Lung microvascular endothelial cell (primary cell): ENCODE measurements at places on chromosomes 1 and 21.

- DNase-seq = no peak
Measured at GRCh38 chr1:226215239-226215638, 8.2 kb upstream of the MIXL1 start.

DNA sequence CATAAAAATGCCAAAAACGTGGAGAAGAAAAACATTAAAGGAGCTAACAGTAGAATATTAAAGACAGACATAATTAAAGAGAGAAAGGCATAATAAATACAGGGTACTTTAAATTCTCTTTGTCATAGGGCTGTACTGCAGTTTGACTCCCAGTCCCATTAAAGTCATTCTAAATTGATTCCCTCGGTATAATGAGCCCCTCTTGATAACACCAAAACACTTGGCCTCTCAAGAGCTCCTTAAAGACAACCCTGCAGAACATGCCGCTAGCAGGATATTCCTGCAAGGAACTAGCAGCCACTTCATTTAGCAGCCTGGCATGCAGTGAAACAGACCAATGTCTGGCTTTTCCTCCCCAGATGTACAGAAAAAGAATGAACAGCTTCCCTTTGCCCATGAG, 273.8 kb upstream of the ESRRG start:
- no peak for DNase-seq

- no peak for DNase-seq
Measured at GRCh38 chr1:97904534-97904933, 16.3 kb downstream of the DPYD start.

DNA sequence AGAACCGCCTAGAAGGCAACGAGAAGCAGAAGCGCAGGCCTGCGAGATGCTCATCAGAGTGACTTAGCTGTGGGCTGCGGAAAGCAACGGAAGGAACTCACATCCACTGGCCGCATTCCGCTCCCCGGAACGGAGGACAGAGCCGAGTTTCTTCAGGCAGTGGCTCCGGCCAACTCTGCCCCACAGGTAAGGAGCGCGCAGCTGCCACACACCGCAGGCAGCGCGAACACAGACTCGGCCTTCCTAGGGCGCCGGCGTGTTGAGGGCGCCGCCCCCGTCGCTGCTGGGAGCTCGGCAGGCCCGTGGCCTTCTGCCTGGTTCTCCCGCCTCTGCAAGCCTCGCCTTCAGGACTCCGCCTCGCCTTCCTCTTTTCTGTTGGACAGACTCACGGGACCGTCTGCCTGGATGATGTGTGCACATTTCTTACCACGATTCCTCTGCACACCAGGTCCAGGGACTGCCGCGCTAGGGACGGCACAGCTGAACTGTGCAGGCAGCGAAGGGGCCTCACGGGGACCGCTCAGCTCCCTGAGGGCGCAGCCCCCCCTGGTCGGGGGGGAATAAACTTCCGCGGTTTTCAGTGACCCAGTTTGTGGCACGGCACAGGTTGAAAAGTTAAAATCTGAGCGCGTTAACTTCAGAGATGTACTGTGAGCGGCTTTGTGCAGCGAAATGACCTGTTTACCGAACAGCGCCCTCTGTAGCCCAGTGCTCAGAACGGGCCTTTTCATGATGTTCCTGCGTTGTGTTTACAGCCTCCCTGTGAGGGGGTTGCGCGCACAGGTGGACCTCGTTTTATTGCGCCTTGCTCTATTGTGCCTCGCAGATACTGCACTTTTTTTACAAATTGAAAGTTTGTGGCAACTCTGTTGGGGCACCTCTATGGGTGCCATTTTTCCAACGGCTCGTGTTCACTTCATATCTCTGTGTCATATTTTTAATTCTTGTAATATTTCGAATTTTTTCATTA, 15.8 kb downstream of the TCP10L start:
- DNase-seq = peak; percentile 92

- no peak for DNase-seq
Measured at GRCh38 chr1:112704391-112704933, 2.5 kb downstream of the RHOC start.

DNA sequence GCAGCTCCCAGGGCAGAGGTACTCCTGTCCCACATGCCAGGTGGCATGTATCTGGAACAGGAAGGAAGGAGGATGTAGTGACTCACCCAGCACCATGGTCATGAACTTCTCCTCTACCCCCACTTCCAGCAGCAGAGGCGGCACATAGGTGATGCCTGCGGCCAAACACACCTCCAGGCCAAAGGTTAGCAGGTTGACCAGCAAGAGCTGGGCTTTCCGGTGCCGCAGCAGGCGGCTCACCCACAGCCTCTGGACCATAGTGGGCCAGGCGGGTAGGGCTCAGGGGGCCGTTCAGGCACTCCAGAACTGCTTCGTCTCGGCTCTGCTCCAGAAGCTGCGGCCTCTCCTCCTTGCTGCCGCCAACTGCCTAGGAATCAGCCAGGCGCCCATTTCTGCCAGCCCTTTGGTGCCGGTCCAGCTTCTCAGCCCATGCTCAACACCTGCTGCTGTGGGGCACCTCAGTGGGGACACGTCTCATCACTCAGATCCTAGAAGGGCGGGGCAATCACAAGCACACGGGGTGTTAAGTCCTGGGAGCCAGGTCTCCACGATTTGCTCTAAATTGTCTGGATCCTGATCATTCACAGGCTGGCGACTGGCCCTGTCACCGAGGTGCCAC, 15.8 kb downstream of the SLC45A3 start:
- peak; percentile 62 for DNase-seq

DNA sequence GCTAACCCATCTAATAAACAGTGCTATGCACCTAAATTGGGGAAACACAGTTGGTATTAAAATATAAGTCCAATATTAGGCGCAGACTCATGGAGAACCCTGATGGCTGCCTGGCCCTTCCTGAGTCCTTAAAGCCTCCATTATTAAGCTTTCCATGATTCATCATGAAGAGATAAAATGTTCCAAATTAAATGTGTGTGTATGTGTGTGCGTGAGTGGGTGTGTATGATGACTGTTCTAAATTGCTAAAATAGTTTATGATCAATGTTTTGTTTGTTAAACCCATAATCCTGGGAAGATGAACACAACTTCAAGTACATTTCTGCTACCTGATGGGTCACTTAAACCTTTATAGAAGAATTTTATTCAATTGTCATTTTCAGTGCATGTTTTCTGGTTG, 6.3 kb upstream of the RBBP5 start:
- DNase-seq = no peak

- DNase-seq = no peak
Measured at GRCh38 chr1:236301080-236301957, 19.6 kb upstream of the ERO1B start.

GRCh38 chr1:166588741-166589140, 250.5 kb upstream of the POGK start:
- DNase-seq = no peak

GRCh38 chr1:30840904-30841598, 67.5 kb downstream of the SDC3 start:
- DNase-seq = peak; percentile 71

DNA sequence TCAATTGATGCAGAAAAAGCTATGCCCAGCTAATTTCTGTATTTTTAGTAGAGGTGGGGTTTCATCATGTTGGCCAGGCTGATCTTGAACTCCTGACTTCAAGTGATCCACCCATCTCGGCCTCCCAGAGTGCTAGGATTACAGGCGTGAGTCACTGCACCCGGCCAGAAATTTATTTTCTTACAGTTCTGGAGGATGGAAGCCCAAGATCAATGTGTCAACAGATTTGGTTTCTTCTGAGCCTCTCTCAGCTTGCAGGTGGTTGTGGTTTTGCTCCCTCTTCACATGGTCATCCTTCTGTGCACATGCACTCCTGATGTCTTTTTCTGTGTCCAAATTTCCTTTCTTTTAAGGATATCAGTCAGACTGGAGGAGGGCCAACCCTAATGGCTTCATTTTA, 35.6 kb downstream of the SHCBP1L start:
- DNase-seq = no peak

GRCh38 chr1:180519846-180520245, 17.5 kb upstream of the ACBD6 start:
- peak; percentile 77 for DNase-seq

GRCh38 chr1:239197871-239198270, 188.5 kb upstream of the CHRM3 start:
- DNase-seq = no peak

DNA sequence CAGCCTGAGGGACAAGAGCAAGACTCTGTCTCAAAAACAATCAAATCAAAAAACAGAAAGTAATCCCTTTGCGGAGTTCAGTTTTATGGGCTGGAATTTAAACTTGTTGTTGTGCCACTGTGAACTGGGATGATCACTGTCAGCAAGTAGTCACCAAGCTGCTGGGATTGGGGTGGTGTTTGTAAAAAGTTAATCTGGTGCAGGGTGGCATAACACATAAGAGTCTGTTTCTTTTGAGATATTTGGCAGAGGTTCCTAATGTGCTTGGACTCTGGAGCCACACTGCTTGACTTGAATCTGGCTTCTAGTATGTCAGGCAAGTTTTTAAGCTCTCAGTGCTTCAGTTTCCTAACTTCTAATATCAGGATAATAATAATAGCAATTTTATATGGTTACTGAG, 6.6 kb downstream of the CLIC4 start:
- no peak for DNase-seq

DNA sequence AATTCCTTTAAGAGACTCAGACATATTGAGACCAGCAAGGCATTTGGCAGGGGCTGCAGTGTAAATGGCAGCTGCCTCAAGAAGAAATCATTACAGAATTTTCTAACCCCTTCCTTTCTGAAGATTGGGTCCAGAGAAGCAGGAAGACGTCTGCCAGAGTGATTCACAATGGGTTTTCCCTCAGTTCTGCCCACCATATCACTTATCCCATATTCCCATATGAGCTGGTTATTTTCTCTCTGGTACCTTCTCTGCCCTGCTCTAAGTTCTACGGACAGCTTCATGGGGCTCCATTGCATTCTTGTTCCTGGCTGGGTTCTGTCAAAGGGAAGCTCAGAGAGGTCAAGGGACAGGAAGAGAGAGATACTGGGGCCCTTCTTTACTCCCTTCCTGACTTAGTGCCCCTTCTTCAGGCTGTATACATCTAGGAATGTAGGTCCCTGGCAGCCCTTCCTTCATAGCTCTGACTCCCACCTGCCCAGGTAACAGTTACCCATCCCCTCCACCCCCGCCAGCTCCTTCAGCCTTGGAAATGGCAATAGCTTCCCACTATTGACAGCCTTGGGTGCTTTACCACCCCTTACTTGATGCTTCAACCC, 420.6 kb upstream of the DAB1 start:
- no peak for DNase-seq

- DNase-seq = peak; percentile 54
Measured at GRCh38 chr1:21594935-21595897, 73.9 kb downstream of the RAP1GAP start.

- no peak for DNase-seq
Measured at GRCh38 chr21:26100573-26100972, 70.0 kb downstream of the APP start.

DNA sequence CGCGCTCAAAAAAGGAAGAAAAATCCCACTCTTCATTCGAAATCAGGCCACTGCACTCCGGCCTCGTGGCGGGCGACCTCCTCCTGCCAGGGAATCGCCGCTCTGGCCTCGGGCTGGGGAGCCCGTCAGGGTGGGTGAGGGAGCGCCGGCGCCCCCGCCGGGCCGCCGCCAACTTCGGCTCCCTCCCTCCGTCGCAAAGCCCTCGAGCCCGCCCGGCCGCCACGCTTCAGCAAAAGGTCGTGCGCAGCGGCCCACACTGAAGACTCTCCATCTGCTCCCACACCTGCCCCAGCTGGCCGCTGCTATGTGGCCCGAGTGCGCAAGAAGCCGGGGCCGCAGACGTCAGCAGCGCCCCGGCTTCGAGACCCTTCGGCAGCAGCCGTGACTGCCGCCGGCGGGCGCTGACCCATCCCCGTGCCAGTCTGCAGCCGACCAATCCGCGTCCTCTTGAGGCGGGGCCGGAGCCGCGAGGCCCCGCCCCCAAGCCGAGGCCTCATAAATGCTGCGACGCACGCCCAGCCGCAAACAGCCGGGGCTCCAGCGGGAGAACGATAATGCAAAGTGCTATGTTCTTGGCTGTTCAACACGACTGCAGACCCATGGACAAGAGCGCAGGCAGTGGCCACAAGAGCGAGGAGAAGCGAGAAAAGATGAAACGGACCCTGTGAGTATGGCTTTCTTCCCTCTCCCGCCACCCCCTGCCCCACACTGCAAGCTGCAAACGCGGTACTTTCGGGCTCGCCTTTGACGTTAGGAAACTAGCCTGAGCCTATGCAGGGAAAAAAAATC, at the start of gene RGS2:
TSS of gene RGS2 (plus strand) at position 522 of the 789 bp plus-strand sequence. CDS start at position 555, 33 bp downstream.
- DNase-seq = peak; percentile 95

GRCh38 chr1:228158151-228159007, 7.2 kb upstream of the IBA57 start:
- no peak for DNase-seq

GRCh38 chr1:182955596-182956588, 2.9 kb upstream of the SHCBP1L start:
- peak; percentile 62 for DNase-seq

GRCh38 chr1:89692601-89693521, 59.9 kb downstream of the LRRC8C start:
- DNase-seq = peak; percentile 79

- DNase-seq = no peak
Measured at GRCh38 chr1:245310571-245311531, 156.1 kb downstream of the KIF26B start.

- no peak for DNase-seq
Measured at GRCh38 chr1:207071426-207071825, 17.2 kb upstream of the C4BPB start.

DNA sequence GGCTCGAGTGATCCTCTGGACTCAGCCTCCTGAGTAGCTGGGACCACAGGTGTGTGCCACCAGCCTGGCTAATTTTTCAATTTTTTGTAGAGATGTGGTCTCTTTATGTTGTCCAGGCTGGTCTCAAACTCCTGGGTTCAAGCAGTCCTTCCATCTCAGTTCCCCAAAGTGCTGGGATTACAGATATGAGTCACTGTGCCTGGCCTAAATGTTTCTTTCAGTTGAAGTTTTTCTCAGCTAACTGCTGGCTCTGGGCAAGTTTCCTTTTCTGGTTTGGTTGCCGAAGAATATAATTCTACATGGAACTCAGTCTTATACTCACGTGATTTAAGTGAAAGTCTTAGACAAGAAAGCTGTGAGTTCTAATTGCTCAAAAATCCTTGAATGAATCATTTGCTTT, 57.0 kb downstream of the SASS6 start:
- DNase-seq = no peak

DNA sequence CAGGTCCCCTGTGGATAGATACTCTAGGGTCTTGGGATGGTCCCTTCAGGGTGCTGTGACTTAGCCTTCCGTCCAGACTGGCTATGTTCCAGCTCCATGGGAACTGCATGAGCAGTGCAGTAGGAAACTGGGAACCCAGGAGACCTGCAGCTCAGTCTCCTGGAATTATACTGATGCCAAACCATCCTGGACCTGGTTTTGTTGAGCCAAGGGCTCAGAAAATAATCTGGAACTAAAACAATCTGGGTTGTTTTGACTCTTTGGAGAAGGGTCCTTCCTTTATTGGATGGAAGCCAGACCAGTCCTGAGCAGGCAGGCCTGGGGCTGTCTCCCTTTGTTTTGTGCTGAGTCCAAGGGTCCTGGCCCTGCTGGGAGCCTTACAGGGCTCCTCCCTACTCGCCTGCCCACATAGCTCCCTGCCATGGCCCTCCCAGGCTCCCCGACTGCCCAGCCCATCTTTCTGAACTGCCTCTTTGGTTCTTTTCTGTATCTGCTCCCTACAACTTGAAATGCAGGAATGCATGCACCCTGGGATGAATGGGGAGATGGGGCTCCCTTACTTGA, 1.2 kb downstream of the IPO13 start:
- no peak for DNase-seq

GRCh38 chr1:111302374-111302773, 11.7 kb downstream of the CHIA start:
- no peak for DNase-seq

GRCh38 chr1:234780531-234781162, 170.7 kb upstream of the IRF2BP2 start:
- DNase-seq = no peak
